CD8-positive, alpha-beta memory T cell (primary cell): ENCODE measurements at places on chromosomes 3 and 15. TPM values are rescaled to one million over a fixed set of nuclear protein-coding genes. Genes with fewer than 3 reads are reported as not detected.

GRCh38 chr15:43126356-43126755 is 7.0 kb upstream of the TMEM62 start:
- no peak overlapping the region for H3K4me3 ChIP-seq
- H3K27me3 ChIP-seq = no peaks in the 10 kb centered on the region
- no peaks in the 10 kb centered on the region for H3K36me3 ChIP-seq
- no peak overlapping the region for H3K27ac ChIP-seq
- H3K4me1 ChIP-seq = peaks cover 8% of the 10 kb centered on the region
- DNase-seq = no peak

- no peaks in the 10 kb centered on the region for H3K27me3 ChIP-seq
- no peaks in the 10 kb centered on the region for H3K36me3 ChIP-seq
- DNase-seq = no peak
- no peak overlapping the region for H3K4me3 ChIP-seq
- no peaks in the 10 kb centered on the region for H3K4me1 ChIP-seq
- H3K27ac ChIP-seq = no peak overlapping the region
Observed at GRCh38 chr3:435161-435560, 238.6 kb downstream of the CHL1 start.

DNA sequence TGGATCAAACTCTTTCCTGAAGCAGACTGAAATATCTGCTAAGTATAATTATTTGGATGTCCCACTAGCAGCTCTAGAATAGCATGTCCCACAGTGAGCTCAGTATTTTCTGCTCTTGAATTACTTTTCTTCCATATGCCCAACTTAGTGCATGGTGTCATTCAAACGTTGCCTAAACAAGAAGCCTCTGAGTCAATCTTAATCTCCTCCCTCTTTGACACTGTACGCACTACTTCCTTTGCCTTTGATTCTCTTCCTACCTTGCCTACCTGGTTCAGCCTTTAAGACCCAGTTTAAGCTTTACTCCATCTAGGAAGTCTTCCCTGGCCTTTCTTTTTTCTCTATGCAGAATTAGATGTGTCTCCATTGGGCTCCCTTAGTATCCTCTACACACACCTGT is 54.5 kb downstream of the SEC22A start:
- no peak overlapping the region for H3K27ac ChIP-seq
- no peak overlapping the region for H3K4me3 ChIP-seq
- no peaks in the 10 kb centered on the region for H3K27me3 ChIP-seq
- no peaks in the 10 kb centered on the region for H3K4me1 ChIP-seq

DNA sequence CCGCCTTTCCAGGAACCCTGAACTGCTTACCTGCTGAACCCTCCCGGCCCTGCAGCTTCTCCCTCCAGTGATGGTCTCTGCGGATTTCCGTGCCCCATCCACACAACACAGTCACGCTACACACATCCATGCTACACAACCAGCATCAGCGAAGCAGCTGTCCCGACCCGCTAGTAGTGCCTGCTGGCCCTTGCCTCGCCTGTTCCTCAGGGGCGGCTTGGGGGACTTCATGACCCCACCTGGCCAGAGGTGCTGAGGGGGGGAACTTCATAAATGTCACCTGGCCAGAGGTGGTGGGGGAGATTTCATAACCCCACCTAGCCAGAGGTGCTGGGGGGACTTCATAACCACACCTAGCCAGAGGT is 530 bp upstream of the TUBGCP5 start:
- H3K4me3 ChIP-seq = peak overlapping the region; percentile 68
- peaks cover 14% of the 10 kb centered on the region for H3K4me1 ChIP-seq
- no peaks in the 10 kb centered on the region for H3K36me3 ChIP-seq
- peak overlapping the region; percentile 55 for H3K27ac ChIP-seq
- no peaks in the 10 kb centered on the region for H3K27me3 ChIP-seq
- no peak for DNase-seq

DNA sequence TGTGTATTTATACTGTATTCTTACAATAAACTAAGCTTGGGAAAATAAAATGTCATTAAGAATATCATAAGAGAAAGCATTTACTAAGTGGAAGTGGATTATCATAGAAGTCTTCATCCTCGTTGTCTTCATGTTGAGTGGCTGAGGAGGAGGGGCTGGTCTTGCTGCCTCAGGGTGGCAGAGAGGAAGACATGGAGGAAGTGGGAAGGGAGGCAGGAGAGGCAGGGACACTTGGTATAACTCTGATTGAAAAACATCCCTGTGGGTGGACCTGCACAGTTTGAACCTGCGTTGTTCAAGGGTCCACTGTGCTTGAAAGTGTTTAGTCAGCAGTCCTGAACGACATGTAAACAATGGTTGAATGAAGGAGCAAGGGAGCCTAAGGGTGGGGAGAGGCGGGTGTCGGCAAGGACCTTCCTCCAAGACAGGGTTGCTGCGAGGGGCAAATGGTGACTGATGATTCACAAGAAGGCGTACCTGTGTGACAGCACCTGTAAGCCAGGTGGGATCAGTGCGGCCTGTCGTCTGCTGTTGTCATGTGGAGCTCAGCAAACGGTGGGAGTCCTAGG is 103.8 kb upstream of the KLF13 start:
- no peaks in the 10 kb centered on the region for H3K27me3 ChIP-seq
- H3K36me3 ChIP-seq = no peaks in the 10 kb centered on the region
- no peaks in the 10 kb centered on the region for H3K4me1 ChIP-seq
- H3K4me3 ChIP-seq = no peak overlapping the region
- DNase-seq = no peak

DNA sequence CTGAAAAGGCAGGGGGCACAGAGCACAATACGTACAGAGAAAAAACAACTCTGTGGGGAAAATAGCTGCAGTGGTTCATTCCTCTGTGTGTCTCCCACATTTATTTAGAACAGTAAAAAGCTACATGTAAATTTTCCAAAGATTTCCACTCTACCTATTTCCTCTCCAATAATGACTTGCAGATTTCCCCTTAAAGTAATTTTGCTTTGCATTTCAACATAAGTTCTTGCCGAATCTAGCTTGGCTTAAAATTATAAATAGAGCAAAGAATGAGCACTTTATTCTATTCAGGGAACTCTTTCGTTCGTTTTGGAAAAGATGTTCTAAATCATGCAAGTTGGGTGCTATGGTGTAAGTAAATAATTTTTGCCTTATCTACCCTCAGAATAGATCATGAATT is 58.2 kb upstream of the NR2E3 start:
- no peak overlapping the region for H3K27ac ChIP-seq
- no peaks in the 10 kb centered on the region for H3K4me1 ChIP-seq
- H3K4me3 ChIP-seq = no peak overlapping the region
- no peak for DNase-seq
- H3K36me3 ChIP-seq = no peaks in the 10 kb centered on the region

DNA sequence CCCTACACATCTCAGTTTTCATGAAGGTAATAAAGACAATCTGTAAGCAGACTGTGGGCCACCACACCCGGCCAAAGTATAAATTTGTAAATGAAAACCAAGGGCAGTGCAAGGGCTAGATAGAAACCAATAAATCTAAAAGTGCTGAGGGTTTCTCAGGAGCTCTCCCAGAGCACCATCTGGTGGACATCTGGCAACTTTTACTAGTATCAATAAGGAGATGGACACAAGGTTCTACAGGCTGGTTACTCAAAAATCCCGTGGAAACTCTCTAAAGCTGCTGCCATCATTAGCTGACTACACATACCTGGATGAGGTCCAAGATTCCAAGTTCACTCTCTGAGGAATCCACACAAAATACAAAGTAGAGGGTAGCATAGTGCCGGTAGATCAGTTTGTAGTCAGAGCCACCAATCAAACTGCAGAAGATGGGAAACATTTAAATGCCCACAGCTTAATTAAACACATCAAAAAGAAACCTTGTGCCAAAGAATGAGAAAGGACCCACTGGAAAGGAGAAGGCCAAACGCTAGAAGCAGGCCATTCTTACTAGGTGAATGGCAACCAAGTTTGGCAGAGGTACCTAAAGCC is 5.5 kb downstream of the AP3S2 start:
- H3K27ac ChIP-seq = no peak overlapping the region
- DNase-seq = no peak
- H3K27me3 ChIP-seq = no peaks in the 10 kb centered on the region
- no peak overlapping the region for H3K4me3 ChIP-seq
- H3K36me3 ChIP-seq = peaks cover 16% of the 10 kb centered on the region

DNA sequence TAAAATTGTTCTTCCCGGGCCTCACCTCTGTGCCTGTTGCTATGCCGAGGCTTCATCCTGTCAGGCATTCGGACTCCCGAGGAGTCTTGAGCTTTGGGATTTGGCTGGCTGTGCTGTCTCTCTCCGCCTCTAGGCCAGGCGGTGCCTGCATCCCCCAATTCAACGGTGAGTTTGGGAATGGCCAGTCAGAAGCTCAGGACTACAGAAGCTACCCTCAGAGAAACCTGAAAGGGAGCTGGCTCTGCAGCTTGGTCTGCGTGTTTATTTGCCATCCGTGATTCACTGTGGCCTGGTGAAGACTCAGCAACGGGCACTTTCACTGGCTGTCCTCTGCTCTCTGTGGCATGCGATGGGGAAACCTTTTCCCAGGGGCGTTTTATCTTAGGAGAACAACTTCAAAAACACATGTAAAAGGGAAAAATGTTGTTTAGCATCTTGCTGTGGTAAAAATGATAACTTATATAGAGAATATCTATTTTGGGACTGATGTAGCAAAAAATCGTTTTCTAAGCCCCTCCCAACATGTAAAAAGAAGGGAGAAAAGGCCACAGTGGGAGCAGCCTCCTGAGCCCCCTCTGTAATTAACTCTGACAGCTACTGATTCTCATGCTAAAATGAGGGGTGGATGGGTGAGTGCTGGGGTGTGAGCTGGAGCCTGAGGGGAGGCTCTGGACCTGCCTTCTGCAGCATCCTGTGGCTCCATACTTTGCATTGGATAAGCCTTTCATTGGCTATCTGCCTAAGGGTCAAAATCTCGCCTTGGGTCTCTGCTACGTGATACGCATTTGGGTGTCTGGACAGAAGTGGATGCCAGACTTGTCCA is 103.4 kb upstream of the KLHL25 start:
- H3K36me3 ChIP-seq = no peaks in the 10 kb centered on the region
- DNase-seq = no peak
- H3K27me3 ChIP-seq = no peaks in the 10 kb centered on the region

GRCh38 chr3:38950581-38950980 is 101.2 kb downstream of the SCN11A start:
- no peak for DNase-seq
- no peaks in the 10 kb centered on the region for H3K36me3 ChIP-seq
- H3K27ac ChIP-seq = no peak overlapping the region

- H3K27me3 ChIP-seq = no peaks in the 10 kb centered on the region
- H3K4me1 ChIP-seq = no peaks in the 10 kb centered on the region
- no peak overlapping the region for H3K4me3 ChIP-seq
- H3K27ac ChIP-seq = no peak overlapping the region
- H3K36me3 ChIP-seq = no peaks in the 10 kb centered on the region
Observed at GRCh38 chr15:79539401-79539800, 107.3 kb downstream of the MINAR1 start.

DNA sequence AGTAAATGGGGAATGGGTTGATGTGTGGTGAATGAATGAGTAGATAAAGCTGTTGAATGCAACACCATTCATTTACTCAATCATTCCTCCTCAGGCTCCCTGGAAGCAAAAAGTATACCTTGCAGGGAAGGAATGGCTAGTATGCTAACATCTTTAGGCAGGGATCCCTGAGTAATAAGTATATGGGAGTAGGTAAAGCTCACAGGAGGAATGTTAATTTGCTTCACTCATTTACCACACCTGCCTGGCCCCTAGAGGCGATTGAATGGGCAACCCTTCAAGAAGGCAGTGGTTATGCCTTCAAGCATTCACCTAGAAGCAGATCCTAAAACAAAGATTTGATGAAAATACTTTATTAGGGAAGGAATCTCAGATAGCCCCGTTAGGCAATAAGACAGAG is 208.7 kb upstream of the GADL1 start:
- no peaks in the 10 kb centered on the region for H3K36me3 ChIP-seq
- H3K4me1 ChIP-seq = no peaks in the 10 kb centered on the region
- no peak overlapping the region for H3K4me3 ChIP-seq
- no peaks in the 10 kb centered on the region for H3K27me3 ChIP-seq
- H3K27ac ChIP-seq = no peak overlapping the region
- no peak for DNase-seq

GRCh38 chr3:186002884-186003472 is 65.2 kb upstream of the TRA2B start:
- no peak overlapping the region for H3K27ac ChIP-seq
- no peaks in the 10 kb centered on the region for H3K4me1 ChIP-seq
- no peak for DNase-seq

- no peaks in the 10 kb centered on the region for H3K27me3 ChIP-seq
- peaks cover 91% of the 10 kb centered on the region for H3K4me1 ChIP-seq
- H3K36me3 ChIP-seq = no peaks in the 10 kb centered on the region
- no peak overlapping the region for H3K27ac ChIP-seq
- no peak overlapping the region for H3K4me3 ChIP-seq
Observed at GRCh38 chr15:77010312-77010686, 15.4 kb downstream of the PSTPIP1 start.

GRCh38 chr3:52982839-52983238 is 63.0 kb downstream of the SFMBT1 start:
- H3K27me3 ChIP-seq = no peaks in the 10 kb centered on the region
- peaks cover 29% of the 10 kb centered on the region for H3K4me1 ChIP-seq
- H3K27ac ChIP-seq = no peak overlapping the region
- no peak for DNase-seq

GRCh38 chr3:134374791-134375581 is 739 bp upstream of the AMOTL2 start:
- H3K27ac ChIP-seq = no peak overlapping the region
- no peaks in the 10 kb centered on the region for H3K36me3 ChIP-seq
- H3K4me3 ChIP-seq = peak overlapping the region; percentile 45
- H3K4me1 ChIP-seq = peaks cover 10% of the 10 kb centered on the region
- peaks cover 25% of the 10 kb centered on the region for H3K27me3 ChIP-seq

DNA sequence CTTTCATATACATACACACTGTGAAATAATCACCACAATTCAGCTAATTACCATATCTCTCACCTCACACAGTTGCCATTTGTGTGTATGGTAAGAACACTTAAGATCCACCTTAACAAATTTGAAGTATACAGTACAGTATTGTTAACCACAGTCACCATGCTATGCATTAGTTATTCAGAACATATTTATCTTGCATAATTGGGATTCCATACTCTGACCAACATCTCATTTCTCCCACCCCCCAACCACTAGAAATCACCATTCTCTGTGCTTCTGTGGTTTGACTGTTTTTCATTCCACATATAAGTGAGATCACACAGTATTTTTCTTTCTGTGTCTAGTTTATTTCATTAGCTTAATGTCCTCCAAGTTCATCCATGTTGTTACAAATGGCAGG is 247.7 kb upstream of the CTNNB1 start:
- no peaks in the 10 kb centered on the region for H3K27me3 ChIP-seq
- H3K4me3 ChIP-seq = no peak overlapping the region
- no peak overlapping the region for H3K27ac ChIP-seq
- no peaks in the 10 kb centered on the region for H3K36me3 ChIP-seq
- DNase-seq = no peak
- no peaks in the 10 kb centered on the region for H3K4me1 ChIP-seq

- H3K27me3 ChIP-seq = no peaks in the 10 kb centered on the region
- no peak for DNase-seq
- H3K4me1 ChIP-seq = peaks cover 10% of the 10 kb centered on the region
- no peaks in the 10 kb centered on the region for H3K36me3 ChIP-seq
- H3K4me3 ChIP-seq = no peak overlapping the region
Observed at GRCh38 chr3:194072097-194072428, 63.9 kb upstream of the HES1 start.

Gene SNX4
- total RNA-seq = 50.8 TPM

Gene ADAMTS17
- 1.9 TPM for total RNA-seq

Gene NTRK3
- total RNA-seq = 0.26 TPM

Gene LEKR1
- total RNA-seq = 0.55 TPM

Gene CP
- not detected for total RNA-seq

Gene SLCO3A1
- total RNA-seq = 10.0 TPM
